Left forelimb (tissue), 1 donor: ENCODE measurements at places on chromosomes 1 and 21.

- DNase-seq = no peak
Observed at GRCh38 chr1:59261537-59261936, 35.4 kb upstream of the FGGY start.

GRCh38 chr1:224430511-224431113 lies 4.0 kb downstream of the WDR26 start:
- no peak for DNase-seq

GRCh38 chr1:30673395-30673794 lies 50.0 kb downstream of the MATN1 start:
- DNase-seq = no peak

- DNase-seq = peak; percentile 86
Observed at GRCh38 chr1:153506831-153507413, 28.9 kb downstream of the S100A6 start.

DNA sequence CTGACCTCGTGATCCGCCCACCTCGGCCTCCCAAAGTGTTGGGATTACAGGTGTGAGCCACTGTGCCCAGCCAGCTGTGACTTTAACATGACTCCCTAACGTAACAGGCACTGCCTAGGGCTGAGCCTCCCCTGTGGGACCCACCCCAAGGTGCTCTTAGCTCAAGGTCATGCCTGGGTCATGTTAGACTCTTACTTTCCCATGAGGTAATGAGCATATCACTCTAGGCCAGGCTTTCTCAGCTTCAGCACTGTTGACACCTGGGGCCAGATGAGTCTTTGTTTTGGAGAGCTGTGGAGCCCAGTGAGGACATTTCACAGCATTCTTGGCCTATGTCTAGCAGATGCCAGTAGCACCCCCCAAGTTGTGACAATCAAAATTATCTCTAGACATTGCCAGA lies 4.5 kb downstream of the NECAP2 start:
- DNase-seq = no peak

DNA sequence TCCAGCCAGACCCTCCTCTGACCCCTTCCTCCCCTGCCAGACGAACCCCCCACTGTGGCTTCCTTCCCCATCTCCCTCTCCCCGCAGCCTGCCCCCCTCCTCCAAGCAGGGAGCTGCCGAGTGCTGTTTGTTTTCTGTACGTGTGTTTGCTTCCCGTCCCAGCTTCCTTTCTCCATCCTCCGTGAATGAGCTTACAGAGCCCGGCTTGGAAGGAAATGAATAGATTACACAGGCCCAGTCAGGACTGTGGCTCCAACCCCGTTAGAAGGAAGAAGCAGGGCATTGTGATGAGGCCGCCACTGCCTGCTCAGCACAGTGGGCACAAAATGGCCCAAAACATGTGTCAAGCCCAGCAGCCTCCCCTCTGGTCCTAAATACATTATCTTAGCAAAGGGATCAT lies 123.2 kb downstream of the IGSF21 start:
- no peak for DNase-seq

DNA sequence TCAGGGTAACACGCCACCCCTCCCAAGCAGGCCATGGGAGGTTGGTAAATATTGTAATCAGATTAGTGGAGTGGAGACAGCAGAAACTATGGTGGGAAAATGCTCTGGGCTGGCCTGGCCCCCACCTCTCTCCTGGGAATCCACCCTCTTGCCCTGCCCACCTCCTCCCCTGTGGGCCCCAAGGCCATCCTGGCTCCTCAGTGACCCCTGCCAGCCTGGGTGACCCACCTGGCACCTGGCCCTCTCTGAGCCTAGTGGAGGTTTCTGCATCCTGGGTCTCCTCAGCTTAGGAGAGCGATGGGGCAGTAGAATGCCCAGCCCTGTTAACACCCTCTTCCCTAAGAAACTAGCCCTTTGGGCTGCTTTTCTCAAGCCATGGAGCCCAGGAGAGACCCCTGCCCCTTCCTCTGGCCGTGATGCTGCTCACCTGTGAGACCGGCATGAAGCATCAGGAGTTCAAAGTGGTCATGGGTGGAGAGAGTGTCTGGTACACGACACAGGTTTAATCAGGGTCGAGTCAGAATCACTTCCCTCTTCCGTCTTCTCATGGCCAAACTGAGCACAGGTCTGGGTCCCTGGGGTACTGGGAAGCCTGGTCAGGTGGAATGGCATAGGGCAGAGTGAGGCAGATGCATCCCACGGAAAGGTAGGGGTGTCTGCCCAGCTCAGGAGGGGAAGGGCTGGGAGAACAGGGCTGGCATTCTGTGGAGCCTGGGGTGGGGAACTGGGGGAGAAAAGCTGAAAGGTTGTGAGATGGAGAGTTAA lies 10.7 kb upstream of the DMBX1 start:
- DNase-seq = no peak

- no peak for DNase-seq
Observed at GRCh38 chr1:82223091-82223490, 422.4 kb downstream of the ADGRL2 start.
